ENCODE measurements at places on chromosomes 16 and 17. TPM values are rescaled to one million over a fixed set of nuclear protein-coding genes. Genes with fewer than 3 reads are reported as not detected.

GRCh38 chr16:87560428-87561199, 41.7 kb upstream of the JPH3 start:
- DNase-seq = no peak

DNA sequence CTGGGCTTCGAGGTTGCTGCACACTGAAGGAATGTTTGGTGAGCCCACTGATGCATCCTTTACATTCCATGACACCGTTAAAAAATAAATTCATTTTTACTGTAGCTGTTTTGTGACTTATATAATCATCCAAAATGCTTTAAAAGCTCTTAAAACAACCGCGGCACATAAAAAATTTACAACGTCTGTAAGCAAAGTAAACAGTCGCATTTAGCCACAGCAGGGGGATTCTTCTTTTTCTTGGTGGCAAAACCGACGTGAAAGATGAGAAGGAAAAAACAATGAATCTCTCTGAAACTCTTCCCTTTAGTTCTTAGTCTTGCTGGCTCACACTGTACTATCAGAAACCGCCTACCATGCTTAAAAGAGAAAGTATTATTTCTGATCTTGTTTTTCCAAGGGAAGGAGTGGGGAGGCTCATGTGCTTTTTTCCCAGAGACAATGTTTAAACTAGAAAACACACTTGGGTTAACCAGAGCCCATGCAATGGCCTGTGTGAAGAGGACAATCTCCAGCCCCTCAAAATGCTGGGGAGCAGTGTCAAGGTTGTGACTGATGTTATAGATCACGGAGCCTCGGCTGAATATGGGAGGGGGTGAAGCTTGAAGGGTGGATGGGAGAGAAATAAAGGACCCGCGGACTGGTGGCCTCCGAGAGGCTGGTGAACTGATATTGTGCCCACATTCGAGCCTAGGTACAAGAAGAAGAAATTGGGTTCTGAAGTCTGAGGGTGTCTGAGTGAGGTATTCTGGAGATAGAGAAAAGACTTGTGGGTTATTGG, 91.1 kb downstream of the IRF8 start:
- DNase-seq = no peak

DNA sequence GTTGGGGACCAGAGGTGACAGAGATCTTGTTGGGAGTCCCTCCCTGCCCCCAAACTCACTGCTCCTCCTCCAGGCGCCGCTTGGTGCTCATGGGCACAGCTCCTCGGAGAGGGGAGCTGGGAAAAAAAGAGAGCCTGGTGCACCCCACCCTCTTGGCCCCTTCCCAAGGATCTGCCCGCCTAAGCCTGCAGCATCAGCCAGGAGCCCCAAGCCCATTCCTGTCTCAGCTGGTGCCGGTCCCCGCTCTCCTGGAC, 400 bp downstream of the HCFC1R1 start:
- no peak for DNase-seq

GRCh38 chr17:15943971-15944758, 765 bp upstream of the ADORA2B start:
- no peak for DNase-seq

- no peak for DNase-seq
Observed at GRCh38 chr16:89606006-89606405, 7.4 kb upstream of the DPEP1 start.

DNA sequence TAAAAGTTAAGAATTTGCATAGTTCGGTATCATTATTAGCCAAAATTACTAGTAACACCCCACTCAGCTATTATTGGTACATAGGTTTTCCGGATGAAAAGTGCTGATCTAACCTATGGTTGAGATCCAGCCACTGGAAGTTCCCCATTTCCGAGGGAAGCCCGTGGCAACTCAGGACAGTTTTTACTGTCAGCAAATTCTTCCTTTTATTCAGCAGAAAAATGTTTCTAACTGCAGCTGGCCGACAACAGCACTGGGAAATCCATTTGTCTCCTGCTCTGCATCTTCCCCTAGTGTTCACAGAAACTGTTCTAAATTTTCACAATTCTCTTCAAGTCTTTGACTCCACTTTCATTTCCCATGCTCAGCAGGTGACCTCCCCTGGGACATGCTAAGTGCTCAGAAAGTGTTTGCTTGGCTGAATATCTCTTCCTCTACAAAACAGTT, 15.5 kb upstream of the MMD start:
- DNase-seq = no peak

- DNase-seq = no peak
Observed at GRCh38 chr16:57630407-57630797, 2.0 kb downstream of the ADGRG1 start.

GRCh38 chr16:68236137-68236825, 354 bp upstream of the ESRP2 start:
- peak; percentile 58 for DNase-seq

Gene KRTAP17-1
- polyA plus RNA-seq = not detected

Gene KRT27
- polyA plus RNA-seq = not detected

Gene RPH3AL
- 23.1 TPM for polyA plus RNA-seq

Measured in renal pelvis (tissue), 12 donors.